ENCODE measurements at places on chromosomes 2 and 18.

- no peak for DNase-seq
Observed at GRCh38 chr2:61855318-61855613, 1.4 kb upstream of the FAM161A start.

- DNase-seq = no peak
Observed at GRCh38 chr2:234044157-234044556, 6.3 kb upstream of the SPP2 start.

- no peak for DNase-seq
Observed at GRCh38 chr18:62602706-62603105, 79.9 kb downstream of the ZCCHC2 start.

DNA sequence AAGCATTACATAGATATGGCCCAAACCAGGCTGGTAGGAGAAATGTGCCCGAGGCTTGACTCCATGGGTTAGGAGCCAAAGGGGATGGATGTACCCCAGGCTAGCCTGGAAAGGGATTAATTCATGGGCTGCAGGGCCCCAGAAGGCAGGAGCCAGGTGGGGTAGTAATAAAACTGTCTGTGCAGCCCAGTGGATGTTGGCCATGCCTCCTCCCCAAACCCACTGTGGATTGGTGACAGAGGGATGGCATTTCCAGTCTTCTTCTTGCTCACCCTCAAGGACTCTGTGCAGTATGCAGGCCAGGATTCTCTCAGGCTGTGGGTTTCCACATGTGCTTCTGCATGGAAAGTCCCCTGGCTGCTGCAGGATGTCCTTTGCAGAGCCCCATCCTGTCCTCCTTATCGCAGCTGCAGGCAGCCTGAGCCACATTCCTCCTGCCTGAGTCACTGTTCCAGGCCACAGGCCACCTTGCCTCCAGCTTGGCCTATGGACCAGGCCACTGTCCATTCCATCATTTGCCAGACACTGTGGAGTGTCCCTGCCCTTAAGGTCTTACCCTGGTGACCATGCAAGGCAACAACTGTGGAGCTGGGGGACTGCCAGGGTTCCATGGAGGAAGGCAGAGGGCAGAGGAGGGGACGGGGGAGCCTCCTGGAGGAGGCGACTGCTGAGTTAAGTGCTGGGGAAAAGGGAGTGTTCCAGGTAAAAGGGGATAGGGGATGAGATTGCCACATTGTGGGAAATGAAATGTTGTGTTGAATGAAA, 38.9 kb downstream of the INO80C start:
- no peak for DNase-seq

- no peak for DNase-seq
Observed at GRCh38 chr2:217709478-217710210, 293.2 kb downstream of the TNS1 start.

- DNase-seq = no peak
Observed at GRCh38 chr2:21001225-21001946, 42.5 kb downstream of the APOB start.

DNA sequence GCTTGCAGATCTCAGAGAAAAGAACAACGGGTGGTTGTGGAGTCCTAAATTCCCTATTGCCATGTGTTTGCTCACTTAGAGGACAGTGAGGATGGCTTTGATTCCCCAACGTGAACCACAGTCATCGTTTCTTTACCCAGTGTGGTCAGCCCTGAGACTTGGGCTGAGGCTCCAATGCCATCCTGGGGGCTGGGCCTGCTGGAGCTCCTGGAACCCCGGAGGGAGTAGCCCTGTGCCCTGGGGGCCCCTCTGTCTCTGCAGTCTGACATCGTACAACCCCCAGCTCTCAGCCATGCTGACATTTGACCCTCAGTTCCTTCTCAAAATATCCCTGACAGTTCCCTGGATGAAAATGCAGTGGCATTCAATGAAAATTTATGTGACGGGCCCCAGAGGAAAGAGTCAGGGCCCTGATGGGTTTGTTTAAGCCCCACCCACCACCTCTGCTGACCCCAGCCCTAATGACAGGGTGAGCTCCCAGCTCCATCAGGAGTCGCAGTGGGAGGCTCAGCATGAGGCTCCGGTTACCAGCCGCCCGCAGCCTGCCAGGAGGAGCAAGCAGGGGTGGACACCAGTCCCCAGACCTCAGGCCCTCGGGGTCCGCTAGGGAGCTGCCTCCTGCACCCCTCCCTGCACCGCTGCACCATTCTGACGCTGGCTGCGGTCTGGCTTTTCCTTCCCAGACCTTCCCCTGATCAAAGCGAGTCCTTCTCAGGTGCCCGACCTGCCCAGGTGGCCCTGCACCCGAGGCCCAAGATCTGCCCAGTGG, 120.9 kb downstream of the TWIST2 start:
- DNase-seq = no peak

GRCh38 chr2:44778671-44779476, 162.6 kb upstream of the SIX3 start:
- DNase-seq = no peak

GRCh38 chr2:12806549-12807242, 90.0 kb downstream of the TRIB2 start:
- no peak for DNase-seq

GRCh38 chr2:46942143-46942526, 26.5 kb upstream of the MCFD2 start:
- DNase-seq = no peak

DNA sequence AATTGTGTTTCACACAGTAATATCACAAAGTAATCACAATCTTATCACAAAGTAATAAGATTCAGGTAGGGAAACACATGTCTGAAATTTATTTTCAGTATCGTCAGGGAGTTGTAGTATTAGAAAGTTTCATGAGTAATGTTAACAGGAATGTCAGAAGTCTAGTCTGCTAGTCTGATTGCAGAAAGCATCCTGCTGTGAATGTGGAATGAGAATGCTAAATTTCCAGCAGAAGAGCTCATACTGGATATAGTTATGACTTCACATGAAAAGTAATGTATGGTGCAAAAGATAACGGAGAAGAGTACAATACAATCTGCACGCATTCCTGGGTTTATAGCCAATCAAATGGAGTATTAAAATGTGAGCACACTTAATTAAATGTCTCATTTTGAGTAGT, 494.7 kb upstream of the SETBP1 start:
- DNase-seq = no peak

DNA sequence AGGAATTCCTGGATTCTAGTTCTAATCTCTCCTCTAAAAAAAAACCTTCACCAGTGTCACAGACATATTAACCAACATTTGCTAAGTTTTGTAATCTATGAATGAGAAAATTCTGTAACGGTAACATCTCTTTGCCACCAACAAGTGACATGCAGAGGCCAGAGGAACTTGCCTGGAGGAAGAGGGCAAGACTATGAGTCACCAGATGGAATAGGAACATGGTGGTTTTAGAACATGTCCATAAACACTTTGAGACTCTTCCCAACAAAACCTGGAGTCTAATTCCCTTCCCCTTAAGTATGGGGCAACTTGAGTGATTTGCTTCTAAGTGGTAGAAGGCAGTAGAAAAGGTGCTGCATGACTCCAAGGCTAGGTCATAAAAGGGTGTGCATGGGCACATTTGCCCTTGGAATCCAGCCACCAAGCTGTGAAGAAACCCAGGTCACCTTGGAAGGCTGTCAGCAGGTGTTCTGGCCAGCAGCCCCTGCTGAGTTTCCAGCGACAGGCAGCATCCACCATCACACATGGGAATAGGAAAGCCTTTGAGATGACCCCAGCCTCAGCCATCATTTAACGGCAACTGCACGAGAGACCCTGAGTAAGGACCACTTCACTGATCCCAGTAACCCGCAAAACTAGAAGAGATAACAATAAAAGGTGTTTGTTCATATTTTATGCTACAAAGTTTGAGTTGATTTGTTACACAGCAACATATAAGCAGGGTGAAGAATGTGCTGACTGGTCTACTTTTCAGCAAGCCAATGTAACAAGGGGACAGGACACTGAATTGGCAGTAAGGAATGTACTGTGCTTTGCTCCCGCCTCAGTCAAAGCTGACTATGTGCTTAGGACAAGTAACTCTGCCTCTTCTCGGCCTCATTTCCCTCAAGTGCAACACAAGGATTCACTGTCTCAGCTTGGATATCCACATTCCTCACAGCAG, 90.6 kb downstream of the SKA1 start:
- DNase-seq = no peak

DNA sequence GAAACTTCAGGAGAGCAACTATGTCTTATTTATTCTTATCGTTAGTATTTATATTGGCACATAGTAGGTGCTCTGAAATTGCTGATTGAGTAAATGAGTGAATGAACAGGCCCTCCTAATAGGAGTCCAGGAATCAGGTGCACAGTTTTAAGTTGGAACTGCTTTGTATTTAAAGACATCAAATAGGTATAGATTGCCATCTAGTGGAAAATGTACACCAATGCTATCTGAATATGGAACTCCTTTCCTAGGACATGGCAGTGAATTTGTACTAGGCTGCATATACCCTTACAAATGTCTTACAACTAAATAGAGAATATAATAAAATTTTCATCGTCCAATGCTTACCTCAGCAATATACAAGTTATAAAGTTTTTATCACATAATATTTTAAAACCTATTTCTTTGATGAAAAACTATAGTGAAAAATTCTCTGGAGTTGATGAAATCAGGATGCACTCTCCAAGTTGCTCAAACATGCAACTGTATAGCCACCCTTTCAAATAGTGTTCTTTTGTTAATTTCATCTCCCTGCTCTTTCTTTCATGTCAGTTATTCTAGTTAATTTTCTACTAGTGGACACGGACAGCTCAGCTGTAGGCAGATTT, 318.9 kb upstream of the SYT4 start:
- DNase-seq = no peak

GRCh38 chr2:174342686-174343342, 8.1 kb downstream of the SP9 start:
- DNase-seq = no peak

GRCh38 chr2:222424276-222424728, at the start of gene SGPP2:
TSS of gene SGPP2 (plus strand) at chr2:222424543. CDS start at chr2:222424603, 60 bp downstream.
- no peak for DNase-seq

GRCh38 chr2:239113615-239114014, 265.7 kb downstream of the TWIST2 start:
- DNase-seq = no peak

- DNase-seq = no peak
Observed at GRCh38 chr18:3263132-3263700, 1.3 kb downstream of the MYL12B start.

- DNase-seq = no peak
Observed at GRCh38 chr18:51506811-51507210, 309.3 kb upstream of the MEX3C start.

DNA sequence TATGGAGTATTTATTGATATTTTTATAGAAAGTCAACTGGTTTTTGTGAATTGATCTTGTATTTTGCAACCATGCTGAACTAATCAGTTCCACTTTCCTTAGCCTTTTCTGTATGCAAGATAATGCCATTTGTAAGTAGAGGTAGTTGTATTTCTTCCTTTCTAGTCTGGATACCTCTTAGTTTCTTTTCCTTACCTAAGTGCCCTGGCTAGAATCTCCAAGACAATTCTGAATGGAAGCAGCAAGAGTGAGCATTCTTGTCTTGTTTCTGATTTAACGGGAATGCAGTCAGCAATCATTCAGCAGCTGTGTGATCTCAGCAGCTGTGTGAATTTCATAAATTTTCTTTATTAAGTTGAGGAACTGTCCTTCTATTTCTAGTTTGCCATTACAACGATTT, 73.4 kb downstream of the NRXN1 start:
- DNase-seq = no peak

DNA sequence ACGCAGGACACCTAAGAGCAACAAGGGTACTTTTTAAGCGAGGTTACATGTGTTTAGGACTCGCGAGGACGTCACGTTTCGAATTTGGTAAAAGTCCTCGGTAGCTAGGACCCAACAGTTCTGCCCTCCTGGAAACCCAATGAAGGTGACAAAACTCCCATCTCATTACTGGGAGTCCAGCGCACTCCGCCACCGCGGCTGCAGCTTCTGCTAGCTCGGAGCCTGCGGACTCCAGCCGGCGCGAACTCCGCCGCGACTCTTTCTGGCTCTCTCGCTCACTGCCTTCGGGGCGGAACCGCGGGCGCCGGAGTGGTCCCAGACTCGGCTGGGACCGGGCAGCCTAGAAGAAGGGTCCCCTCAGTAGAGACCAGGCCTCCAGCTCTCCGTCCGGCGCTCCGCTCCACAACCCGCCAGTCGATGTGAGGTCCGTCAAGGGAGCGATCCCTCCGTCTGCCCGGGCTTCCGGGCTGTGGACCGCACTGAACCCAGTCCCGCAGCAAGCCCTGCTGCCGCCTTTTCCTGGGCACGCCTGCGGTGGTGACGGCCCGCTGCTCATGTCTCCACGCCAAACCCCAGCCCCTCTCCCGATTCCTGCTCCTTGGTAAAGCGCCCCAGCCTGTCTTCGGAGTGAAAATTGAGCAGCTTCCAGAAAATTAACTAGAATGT, 3.0 kb upstream of the OSR1 start:
- DNase-seq = no peak

- no peak for DNase-seq
Observed at GRCh38 chr2:219919506-219919905, 292.1 kb downstream of the SLC4A3 start.

DNA sequence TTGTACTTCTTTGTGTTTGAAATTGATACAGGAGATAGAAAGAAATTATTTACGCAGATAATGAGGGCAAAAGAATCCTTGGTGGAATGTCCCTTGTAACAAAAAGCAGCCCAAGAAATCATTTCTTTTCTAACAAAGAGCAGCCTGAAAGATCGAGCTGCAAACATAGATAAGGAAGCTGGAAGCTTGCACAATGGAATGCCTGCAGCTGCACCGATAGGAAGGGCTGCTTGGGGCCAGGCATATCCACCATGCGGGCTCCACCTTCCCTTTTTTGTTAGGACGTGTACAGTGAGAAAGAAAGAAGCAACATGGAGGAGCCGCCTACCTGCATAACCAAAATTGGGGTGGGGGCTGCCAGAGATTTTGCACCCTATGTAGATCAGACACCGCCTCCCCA, 568.7 kb downstream of the METTL4 start:
- no peak for DNase-seq

DNA sequence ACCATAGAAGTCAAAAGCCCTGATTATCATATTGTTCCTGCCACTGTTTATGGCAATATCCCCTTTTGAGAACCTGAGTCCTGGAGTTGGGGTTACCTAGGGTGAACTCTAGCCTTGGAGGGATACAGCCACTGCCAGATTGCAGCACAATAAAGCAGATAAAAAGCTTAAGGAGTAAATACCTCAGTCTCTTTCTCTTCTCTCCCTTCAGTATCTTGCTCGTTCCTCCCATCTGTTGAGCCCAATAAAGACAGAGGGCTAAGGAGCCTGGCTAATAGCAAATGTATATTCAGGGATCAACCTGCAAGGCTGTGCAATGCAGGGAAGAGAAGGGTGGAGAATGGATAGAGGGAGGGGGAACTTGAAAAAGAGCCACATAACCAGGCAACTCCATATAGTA, 8.0 kb upstream of the DPP4 start:
- DNase-seq = no peak

DNA sequence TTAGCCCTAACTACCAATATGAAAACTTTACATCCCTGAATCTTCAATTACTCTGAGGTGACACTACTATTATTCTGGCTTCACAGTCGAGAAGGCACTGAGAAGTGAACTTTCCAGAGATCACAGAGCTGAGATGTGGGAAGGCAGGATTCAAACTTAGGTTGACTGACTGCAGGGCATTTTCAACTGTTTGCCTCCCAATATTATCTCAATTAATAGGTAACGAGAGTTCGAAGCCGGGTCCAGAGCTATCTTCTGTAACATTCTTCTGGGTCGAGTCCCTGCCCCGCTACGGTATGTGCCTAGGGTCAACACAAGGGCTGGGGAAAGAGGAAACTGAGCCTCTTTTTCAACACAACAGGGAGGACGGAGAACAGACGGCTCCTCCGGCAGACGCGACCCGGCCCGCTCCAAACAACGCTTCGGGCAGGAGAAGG, 740 bp downstream of the CHMP3 start:
- no peak for DNase-seq
